Activated naive CD4-positive, alpha-beta T cell treated with anti-CD3 and anti-CD28 coated beads, Interleukin-2, amount 50 U/mL, for 72 hours (primary cell): ENCODE measurements at places on chromosomes 13 and 19.

DNA sequence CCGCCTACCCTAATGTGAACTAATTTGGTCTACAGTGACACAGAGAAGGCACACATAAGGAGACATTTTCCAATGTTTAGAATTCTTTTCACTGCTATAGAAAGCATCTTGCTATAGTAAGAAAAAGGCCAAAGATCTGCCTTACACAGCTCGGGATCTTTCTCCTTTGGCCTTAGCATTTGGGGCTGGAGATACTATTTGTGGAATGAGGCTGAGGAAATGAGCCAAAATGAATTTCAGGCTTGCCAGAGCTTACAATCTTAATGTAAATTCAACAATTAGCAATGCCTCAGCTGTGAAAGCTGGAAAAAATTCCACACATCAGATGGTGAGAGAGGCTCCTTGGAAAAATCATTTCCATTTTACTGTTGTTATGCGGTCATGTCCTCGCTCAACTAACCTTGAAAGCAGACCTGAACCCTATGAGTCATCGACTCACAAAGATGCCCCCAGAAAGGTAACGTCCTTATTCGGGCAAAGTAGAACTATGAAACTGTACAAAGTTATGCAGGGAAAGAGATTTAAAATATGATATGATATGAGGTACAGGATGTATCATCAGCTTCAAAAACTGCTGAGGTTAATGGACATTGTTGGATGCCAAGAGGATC, 324.5 kb upstream of the NBEA start:
- DNase-seq, result no peak

DNA sequence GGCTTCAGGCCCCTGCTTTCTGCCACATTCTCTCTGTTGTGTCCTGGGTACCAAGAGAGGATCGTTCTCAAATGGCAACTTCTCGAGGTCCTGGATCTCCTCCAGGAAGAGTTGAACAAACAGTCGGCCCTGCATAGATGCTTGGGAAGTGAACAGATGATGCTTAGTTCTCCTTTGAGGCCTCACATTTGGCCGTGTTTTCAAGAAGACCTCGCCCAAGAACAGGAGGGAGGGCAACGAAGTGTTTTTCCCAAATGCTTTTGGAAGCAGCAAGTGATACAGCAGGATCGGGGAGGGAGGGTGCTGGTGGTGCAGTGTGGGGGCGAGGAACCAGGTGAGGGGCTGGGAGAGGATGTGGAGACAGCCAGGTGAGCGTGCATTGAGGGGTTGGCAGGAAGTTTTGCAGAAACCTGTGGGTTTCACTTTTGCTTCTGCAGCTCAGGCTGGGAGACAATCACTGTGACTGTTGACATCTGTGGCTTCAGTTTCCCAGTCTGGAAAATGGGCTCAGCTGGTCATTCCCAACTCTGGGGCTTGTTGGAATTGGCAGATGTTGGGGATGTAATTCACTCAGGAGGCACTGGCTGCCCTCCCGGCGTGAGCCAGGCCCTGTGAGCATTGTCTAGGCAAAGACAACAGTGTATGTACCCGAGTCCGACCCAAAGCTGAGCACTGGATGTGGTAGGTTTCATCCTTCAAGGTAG, 21.6 kb downstream of the MAST3 start:
- peak; percentile 64 for DNase-seq

DNA sequence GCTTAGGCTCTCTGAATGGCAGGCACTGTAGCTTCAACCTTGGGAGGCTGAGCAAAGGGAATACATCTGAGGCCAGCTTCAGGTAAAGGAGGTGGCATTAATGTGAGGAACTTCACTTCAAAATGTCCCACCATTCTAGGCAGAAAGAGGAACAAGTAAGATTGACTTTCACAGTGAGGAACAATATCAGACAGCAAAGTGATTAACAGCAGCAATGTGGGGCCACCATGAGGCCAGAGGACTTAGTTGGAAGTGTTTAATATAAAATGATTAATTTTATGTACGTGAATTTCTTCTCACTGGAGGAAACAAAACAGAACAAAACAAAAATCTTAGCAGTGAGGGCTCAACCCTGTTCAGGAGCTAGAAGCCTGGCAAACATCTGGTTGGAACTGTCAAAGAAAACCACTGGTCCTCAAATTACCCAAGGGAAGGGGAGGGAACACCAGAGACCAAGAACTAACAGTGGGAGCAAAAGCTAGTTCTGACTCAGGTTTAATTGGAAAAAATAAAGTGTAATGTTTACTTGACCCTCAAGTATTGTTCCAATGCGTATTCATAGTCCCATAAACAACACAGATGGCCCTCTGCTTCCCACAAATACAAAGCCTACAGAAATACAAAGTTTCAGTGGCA, 43.9 kb upstream of the FRY start:
- DNase-seq, result no peak

- no peak for DNase-seq
These were observed 3.0 kb downstream of the PTOV1 start for GRCh38 chr19:49853852-49854377.

DNA sequence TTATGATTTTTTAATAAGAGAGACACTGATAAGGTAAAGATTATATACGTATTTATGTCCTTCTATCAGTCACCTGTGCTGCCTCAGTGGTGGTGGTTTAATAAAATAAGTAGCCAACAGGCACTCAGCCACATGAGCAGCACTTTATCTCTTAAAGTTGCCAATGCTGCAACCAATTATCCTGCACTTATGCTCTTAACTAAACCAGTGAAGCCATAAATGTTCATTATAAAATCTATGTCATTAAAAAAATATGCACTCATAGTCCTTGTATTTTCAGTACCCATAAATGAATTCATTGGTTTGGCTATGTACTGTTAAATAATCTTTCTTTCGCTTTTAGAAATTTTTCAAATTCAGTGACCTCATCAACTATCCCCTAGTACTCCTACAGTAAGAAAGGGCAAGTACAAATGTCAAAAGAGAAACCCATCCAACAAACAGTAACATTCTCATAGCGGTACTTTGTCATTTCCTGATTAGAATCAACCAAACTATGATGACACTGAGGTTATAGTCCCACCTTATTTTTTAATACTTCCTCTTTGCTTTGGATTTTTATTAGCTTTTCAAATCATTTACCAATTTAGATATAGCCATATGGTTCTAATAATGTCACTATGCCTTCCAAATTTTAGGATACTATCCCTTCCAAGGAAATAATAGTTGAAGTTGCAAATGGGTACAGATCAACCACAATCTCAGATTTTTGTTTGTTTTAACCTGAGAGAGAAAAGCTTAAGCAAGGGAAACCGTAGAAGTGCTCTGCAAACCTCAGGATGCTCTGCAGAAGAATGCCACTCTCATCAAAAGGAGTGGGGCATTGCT, 190.9 kb downstream of the KLF12 start:
- DNase-seq, result no peak

DNA sequence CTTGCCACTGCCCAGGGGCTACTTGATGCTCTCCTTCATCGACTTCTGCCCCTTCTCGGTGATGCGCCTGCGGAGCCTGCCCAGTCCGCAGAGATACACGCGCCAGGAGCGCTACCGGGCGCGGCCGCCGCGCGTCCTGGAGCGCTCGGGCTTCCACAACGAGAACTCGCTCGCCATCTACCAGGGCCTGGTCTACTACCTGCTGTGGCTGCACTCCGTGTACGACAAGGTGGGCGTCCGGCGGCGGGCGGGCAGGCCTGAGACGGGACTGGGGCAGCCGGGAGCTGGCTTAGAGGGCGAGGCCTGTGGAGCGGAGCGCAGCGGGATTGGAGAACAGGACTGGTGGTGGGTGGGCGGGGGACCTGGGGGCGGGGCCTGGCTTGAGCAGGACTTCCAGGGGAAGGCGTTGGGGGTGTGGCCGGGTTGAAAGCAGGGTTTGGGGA, 12.7 kb upstream of the PSMD8 start:
- DNase-seq, result peak; percentile 63

GRCh38 chr19:7229735-7230134, 64.5 kb downstream of the INSR start:
- no peak for DNase-seq

GRCh38 chr13:60463787-60464186, 66.8 kb downstream of the TDRD3 start:
- DNase-seq, result no peak
